Activated CD8-positive, alpha-beta memory T cell treated with anti-CD3 and anti-CD28 coated beads, Interleukin-2, amount 10 ng/mL, durations not matched to agents 7 days and 5 days (primary cell): ENCODE measurements at places on chromosomes 1 and 21.
A peak's percentile ranks its signal among the peaks of the same experiment; 100 is the strongest.

DNA sequence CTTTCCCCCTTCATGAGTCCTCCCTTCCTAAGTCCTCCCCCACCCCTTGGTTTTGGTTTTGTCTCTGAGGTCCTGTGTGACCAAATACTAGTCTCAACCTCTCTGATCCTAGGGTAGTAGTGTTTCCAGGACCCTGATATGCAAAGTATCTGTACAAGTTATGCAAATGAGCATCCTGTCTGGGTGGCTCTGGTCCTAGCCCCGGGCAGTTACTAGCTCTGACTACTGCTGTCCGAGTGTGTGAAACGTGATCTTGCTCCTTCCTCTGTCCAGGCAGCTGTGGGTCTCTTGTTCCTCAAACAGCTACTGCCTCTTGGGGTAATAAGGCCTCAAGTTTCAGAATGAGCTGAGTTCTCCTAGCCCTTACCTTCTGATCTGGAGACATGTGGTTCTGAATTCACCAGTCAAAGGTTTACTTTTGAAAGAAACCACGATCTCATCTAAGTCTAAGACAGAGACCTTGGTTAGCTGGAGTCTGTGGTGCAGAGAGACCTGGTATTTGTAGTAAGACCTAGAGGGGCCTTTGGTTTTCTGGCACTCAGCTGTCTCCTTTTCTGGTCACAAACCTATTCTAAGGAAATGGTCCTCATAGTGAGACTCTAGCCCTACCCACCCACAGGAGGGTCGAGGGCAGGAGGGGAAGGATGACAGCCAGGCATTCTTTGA is 31.0 kb upstream of the IL19 start:
- DNase-seq, result peak; percentile 77

GRCh38 chr1:164671323-164671965 is 112.5 kb downstream of the PBX1 start:
- DNase-seq, result no peak

- no peak for DNase-seq
Observed at GRCh38 chr1:218456444-218456843, 111.3 kb downstream of the TGFB2 start.

DNA sequence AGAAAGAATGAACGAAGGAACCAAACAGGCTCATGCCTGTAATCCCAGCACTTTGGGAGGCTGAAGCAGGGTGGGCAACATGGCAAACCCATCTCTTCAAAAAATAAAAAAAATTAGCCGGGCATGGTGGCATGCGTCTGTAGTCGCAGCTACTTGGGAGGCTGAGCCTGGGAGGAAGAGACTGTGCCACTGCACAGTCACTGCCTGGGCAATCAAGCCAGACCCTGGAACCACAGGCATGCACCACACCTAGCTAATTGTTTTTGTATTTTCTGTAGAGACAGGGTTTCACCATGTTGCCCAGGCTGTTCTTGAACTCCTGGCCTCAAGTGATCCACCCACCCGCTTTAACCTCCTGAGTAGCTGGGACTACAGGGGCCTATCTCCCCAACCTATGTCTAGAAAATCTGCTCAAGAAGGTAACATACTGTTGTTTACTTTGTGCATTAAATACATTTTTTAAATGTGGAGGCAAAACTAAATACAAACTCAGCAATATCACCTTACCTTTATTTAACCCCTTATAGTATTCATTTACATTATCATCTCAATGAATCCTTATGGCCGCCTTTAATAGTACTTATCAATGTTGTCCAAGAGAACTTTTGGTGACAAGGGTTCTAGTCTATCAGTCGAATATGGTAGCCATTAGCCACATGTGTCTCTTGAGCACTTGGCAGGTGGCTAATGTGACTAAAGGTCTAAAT is 2.7 kb downstream of the KHDC4 start:
- DNase-seq, result no peak

DNA sequence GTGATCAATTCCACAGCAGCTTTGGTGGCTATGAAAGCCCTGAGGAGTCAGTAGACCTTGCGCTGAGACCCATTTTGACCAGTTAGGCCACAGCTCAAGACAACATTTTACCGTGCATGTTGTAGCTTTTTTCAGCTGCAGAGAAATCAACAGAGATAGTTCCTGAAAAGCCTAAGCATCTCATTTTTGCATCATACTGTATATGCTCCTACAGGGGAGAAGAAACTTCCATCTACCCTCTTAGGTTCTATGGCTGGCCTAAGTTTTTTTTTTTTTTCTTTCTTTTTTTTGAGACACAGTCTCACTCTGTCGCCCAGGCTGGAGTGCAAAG is 24.8 kb upstream of the EYA3 start:
- DNase-seq, result no peak

DNA sequence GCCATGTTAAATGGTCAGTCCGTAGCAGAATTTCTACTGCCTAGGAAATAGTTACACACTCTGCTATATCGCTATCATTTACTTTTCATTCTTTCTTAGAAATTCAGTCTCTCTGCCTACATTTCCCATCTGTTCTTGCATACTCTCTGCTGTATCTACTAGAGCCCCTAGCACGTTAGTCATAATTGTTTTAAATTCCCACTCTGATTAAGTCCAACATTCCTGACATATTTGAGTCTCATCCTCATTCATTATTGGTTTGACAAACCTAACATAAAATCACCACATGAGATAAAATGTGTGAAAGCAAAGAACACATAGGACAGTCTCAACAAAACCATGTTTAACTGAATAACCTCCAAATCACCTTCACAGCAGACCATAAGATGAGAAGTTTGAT is 513.6 kb downstream of the PLPP3 start:
- DNase-seq, result no peak

GRCh38 chr1:67571406-67571805 is 113.6 kb upstream of the GADD45A start:
- no peak for DNase-seq
